ENCODE measurements at places on chromosomes 11 and 22.

DNA sequence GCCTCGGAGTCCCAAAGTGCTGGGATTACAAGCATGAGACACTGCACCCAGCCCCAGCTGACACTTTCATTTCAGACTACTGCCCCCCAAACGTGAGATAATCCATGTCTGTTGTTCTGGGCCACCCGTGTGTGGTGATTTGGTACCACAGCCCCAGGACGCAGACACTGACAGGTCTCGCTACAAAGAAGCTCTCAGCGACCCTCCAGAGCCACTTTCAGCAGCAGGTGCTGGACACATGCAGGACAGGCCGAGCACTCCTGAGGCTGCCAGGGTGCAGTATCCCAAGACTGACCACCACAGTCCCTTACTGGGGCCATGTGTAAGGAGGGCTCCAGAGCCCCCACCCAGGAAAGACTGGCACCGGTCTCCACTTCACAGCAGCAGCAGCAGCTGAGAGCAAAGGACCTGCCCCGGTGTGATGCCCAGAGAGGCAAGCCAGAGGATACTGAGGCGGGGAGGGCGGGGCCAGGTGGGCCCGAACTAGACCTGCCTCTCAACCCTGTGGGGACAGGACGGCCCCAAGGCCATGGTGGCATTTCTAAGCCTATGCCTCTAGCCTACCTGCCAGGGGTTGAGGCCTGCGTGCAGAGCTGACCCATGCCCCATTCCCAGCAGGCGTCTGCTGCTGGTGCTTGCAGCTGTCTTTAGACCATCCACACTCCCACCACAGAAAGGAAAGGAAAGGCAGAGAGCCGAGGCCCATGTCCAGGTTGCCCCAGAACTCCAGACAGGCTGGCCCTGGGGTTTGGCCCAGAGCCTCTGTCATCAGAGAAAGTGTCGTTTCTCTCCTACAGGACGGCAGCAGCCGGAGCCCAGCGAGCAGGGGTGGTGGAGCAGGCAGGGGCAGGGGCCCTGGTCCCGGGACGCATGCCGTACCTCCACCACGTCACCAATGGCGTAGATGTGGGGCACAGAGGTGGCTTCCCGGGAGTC is 28.0 kb upstream of the GNB1L start:
- DNase-seq = no peak

DNA sequence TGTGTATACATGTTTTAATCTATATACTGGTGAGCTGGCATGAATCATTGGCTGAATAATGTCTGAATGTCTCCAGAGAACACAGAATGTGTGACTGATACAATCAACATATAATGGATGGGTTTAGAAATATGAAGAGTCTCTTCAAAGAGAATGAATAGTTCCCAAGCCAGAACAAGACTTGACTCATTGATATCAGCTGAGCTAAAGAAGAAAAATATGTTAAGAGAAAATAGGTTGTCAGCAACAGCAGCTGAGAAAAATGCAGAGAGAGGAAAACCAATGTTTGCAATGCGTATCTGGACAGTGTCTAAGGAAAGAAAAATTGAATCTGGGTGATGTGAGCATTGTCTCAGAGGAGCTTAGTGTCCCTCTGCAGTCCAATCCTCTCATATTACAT is 1281.8 kb upstream of the TENM4 start:
- DNase-seq = no peak

DNA sequence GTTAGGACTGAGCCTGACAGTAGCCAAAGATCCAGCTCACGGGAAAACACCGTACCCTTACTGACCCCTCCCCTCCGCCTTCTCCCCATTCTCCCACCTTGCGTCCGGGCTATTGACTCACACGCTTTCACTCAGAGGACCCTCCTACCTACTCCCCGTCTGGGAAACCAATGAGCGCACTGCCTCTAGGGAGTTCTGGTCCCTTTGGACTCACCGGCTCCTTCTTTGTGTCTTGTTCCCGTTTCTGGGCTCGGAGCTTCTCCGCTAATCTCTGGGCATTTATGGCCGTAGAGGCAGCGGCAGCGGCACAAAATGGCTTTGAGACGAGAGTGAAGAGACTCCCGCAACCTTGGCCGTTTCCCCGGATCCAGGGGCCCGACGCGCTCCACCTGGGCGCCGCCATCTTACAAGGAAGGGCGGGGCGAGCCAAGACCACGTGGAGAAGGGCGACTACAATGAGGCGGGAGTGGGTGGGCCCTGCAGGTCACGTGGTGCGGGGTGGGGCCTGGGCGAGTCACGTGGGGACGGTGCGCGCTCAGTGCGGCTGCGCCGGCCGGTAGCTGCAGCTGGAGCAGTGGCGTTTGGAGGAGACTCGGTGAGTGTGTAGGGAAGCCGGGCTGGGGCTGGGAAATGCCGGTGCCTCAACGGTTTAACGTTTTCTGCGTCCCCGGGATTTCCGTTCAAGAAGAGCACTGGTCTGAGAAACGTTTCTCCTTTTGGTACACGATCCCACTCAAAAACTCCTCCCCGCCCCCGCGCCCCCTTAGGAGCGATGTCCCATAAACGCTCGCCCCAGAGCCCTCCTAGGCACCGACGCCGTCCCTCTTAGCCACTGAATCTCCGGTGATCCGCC is at the start of the genes FAM118B and RPUSD4:
Gene FAM118B, plus strand, starts transcription at position 547 of the 853 bp plus-strand sequence. CDS start 23,220 bp downstream, outside the sequence.
Gene RPUSD4, minus strand, starts transcription at position 415 of the 853 bp plus-strand sequence. Its CDS starts 12 bp downstream, at position 403.
- DNase-seq = peak; percentile 90

DNA sequence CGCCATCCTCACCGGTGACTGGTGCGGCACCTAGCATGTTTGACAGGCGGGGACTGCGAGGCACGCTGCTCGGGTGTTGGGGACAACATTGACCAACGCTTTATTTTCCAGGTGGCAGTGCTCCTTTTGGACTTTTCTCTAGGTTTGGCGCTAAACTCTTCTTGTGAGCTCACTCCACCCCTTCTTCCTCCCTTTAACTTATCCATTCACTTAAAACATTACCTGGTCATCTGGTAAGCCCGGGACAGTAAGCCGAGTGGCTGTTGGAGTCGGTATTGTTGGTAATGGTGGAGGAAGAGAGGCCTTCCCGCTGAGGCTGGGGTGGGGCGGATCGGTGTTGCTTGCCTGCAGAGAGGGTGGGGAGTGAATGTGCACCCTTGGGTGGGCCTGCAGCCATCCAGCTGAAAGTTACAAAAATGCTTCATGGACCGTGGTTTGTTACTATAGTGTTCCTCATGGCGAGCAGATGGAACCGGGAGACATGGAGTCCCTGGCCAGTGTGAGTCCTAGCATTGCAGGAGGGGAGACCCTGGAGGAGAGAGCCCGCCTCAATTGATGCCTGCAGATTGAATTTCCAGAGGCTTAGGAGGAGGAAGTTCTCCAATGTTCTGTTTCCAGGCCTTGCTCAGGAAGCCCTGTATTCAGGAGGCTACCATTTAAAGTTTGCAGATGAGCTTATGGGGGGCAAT is 1.1 kb downstream of the NEAT1 start:
- DNase-seq = no peak

GRCh38 chr11:116581349-116581748 is 191.4 kb downstream of the BUD13 start:
- DNase-seq = no peak

DNA sequence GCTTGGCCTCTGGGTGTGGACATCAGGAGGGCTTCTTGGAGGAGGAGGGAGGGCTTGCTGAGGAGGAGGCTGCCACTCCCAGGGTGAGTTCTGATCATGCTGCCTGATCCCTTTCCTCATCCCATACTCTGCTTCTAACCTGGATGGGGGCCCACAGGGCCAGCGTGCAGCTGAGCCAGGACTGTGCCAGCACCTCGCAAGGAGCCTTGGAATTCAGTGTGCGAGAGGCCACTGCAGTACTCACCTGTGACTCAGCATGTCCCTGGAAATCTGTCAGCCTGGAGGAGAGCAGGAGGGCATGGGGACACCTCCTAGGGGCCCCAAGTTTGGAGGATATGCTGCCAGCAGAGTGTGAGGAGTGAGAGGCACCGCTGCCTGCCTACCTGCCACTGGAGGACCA is 4.2 kb upstream of the GAB4 start:
- no peak for DNase-seq

GRCh38 chr11:69512136-69512535 is 30.7 kb downstream of the LINC01488 start:
- DNase-seq = no peak

DNA sequence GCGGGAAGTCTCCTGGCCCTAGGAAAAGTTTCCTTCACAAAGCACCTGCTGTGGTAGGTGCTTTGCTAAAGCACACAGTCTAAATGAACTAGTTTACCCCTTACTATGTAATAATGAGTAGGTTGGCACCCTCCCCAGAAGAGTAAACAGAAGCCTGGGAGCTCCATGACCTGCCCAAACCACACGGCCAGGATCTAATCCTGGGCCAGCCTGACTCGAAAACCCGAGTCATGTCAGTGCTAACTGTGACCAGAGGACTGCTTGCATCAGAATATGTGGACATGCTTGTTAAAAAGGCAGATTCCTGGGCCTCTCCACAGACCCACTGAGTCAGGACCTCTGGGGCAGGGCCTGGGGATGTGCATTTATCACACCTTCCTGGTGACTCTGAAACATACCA is 67.7 kb downstream of the PANX1 start:
- DNase-seq = no peak

DNA sequence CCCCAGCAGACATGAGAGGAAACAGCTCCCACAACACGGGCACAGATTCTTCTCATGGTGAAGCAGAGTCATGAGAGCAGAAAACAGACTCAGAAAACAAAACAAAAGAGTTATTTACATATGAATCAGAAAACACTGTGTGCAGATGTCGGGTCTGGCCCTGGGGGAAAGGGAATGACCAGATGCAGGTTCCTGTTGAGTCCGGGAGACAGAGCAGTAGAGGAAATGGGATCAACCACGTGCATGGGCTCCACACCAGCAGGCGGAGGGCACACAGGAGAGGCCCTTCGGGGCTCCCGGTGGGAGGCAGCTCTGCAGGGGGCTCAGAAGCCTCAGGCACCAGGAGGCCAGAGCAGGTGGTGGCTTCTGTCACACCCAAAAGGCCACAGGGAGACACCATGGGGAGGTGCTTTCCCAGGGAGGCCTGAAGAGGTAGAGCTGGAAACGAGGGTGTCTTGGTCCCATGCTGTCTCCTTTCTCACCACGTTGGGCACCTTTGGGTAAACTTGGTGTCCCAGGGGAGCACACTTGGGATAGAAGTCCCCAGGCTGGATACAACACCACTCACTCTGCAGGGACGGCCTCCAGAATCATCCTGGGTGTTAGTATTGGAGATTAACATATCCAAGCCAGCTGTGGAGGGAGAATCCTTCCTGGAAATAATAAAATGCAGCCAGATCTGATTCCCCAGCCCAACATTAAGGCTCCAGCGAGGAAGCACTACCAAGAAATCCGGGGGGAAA is 764.7 kb downstream of the BRD1 start:
- no peak for DNase-seq

- DNase-seq = no peak
Observed at GRCh38 chr22:31425331-31426050, 26.1 kb downstream of the DRG1 start.

DNA sequence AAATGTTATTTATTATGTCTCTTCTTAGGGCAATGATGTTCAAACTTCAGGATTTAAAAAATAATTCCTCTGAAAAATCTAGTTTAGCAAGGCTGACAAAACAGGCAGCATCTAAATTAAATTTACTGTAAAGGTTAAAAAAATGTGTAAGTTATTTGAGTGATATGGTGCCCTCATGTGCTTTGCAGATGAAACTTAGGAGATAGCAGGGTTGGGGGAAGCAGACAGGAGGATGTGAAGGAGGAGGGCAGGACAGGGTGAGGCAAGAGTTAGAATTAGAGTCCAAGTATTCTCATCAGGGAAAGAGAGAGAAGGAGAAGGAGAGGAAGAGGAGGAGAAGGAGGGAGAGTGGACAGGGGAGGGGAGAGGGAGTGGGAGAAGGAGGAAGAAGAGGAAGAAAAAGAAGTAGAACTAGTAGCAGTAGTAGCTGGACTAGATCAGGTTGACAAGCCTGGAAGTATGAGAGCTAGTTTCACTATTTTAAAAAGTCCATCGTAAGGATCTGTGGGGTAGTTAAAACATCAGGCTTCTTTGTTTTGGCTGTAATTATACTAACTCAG is 141.2 kb upstream of the SESN3 start:
- DNase-seq = no peak

- DNase-seq = no peak
Observed at GRCh38 chr11:72627594-72628281, 46.5 kb downstream of the PDE2A start.

- DNase-seq = no peak
Observed at GRCh38 chr11:47857892-47858543, 9.9 kb upstream of the NUP160 start.

- DNase-seq = no peak
Observed at GRCh38 chr11:133922078-133922870, 34.5 kb downstream of the IGSF9B start.

GRCh38 chr11:116311206-116311605 is 461.6 kb downstream of the BUD13 start:
- no peak for DNase-seq

DNA sequence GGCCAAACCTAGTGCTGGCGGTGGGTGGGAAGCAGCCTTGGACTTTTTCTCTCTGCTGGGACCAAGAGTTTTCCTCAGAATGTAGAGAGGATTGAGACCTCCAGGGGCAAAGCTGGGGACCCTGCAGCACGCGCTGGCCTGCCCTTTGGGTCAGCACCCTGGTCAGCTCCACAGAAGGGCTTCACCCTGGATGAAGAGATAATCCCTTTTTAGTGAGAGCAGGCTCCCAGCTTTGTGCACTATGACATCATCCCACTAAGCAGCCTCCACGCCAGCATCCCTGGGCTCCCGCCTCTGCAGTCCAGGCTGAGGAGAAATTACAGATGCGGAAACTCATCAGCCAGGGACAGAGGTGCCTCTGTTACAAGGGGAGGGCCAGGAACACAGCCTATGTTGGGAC is 23.5 kb downstream of the DRICH1 start:
- DNase-seq = peak; percentile 66

- DNase-seq = no peak
Observed at GRCh38 chr22:43317239-43317638, 25.9 kb downstream of the SCUBE1 start.

DNA sequence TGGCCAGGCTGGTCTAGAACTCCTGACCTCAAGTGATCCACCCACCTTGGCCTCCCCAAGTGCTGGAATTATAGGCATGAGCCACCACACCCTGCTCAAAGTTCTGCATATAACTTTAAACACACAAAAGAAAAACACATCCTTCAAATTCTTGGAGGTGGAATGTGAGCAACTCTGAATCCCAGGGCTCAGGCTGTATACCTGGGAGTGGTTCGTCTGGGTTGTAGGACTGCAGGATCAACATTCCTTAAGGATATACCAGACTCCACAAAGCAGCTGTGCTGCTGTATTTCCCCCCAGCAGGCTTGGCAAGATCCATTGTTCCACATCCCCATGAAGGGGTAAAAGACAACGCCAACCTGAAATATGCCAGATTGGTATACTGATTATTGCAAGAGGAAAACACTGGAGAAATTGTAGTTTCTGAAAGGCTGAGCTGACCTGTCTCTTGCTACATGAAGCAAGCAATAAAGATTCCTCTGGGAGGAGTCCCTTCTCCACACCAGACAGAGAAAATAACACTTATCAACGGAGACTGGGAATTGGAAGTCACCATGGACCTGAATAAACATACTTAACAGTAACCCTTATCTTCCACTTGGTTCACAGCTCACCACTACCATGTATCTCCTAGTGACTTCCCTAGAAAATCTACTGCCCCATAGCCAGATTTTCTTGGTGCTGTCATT is 12.2 kb upstream of the RPS3 start:
- no peak for DNase-seq

GRCh38 chr11:17387811-17388210 is 648 bp downstream of the KCNJ11 start:
- DNase-seq = no peak

Data from HAP-1 (cell line).